ENCODE measurements at places on chromosomes 3 and 15.

DNA sequence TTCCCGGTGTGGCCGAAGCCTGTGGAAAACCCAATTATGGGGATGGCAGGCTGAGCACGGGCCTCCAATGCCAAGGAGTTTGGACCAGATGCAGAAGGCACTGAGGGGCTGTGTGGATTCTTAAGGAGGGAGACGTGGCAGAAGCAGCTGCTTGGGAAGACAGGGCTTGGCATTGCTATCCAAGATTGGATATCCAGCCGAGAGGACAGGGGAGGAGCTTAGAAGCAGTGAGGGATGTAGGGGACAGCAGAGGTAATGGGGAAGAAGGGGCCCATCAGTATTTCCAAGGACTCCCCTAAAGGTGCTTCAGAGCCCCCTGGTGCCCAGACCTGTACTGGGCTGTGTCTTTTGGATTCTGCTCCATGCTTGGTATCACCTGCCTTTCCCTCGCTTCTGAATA lies 112.8 kb upstream of the TLE3 start:
- H3K4me1 ChIP-seq = no peaks in the 10 kb centered on the region
- H3K4me3 ChIP-seq = no peak overlapping the region
- H3K36me3 ChIP-seq = no peaks in the 10 kb centered on the region

- H3K36me3 ChIP-seq = no peaks in the 10 kb centered on the region
- H3K4me1 ChIP-seq = no peaks in the 10 kb centered on the region
- no peaks in the 10 kb centered on the region for H3K27me3 ChIP-seq
- DNase-seq = no peak
- no peak overlapping the region for H3K27ac ChIP-seq
Measured at GRCh38 chr3:59699648-59700320, 650.0 kb upstream of the CFAP20DC start.

- no peaks in the 10 kb centered on the region for H3K27me3 ChIP-seq
- no peak overlapping the region for H3K4me3 ChIP-seq
- no peaks in the 10 kb centered on the region for H3K36me3 ChIP-seq
- H3K4me1 ChIP-seq = no peaks in the 10 kb centered on the region
- no peak overlapping the region for H3K27ac ChIP-seq
- no peak for DNase-seq
Measured at GRCh38 chr3:77026904-77027634, 12.8 kb upstream of the ROBO2 start.

DNA sequence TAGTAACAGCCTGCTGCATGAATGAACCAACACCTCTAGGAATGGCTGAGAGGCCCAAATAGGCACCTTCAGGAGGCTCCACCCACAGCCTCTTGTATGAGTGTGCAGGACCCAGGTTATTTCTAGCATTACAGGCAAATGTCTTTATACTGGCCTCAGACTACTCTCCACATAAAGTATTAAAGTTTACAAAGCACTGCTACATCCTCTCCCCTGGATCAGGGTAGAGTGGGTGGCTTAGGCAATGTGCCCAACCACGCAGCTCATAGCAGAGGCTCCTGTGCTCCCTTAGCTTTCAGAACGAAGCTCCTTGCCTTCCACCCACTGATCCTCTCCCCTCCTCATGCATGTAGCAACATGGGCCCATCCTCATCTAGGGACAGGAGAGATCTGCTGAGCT lies 16.3 kb downstream of the TMEM43 start:
- no peak for DNase-seq
- H3K4me1 ChIP-seq = peaks cover 53% of the 10 kb centered on the region
- H3K27me3 ChIP-seq = no peaks in the 10 kb centered on the region

DNA sequence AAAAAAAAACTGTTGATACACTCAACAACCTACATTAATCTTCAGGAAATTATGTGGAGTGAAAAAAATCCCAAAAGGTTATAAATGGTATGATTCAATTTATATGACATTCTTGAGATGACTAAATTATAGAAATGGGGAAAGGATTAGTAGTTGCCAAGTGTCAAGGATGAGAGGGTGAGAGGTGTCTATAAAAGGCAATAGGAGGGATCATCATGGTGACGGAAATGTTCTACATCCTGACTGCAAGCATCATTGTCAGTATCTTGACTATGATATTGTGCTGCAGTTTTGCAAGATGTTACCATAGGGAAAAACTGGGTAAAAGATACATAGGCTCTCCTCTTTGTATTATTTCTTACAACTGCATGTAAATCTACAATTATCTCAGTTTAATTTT lies 125.6 kb downstream of the FRMD5 start:
- H3K36me3 ChIP-seq = no peaks in the 10 kb centered on the region
- DNase-seq = no peak
- peaks cover 34% of the 10 kb centered on the region for H3K27me3 ChIP-seq
- peaks cover 2% of the 10 kb centered on the region for H3K4me1 ChIP-seq
- no peak overlapping the region for H3K27ac ChIP-seq

- H3K4me1 ChIP-seq = no peaks in the 10 kb centered on the region
- no peak for DNase-seq
- H3K27ac ChIP-seq = no peak overlapping the region
- H3K27me3 ChIP-seq = no peaks in the 10 kb centered on the region
- no peak overlapping the region for H3K4me3 ChIP-seq
Measured at GRCh38 chr3:163056874-163057497, 1560.4 kb downstream of the OTOL1 start.

DNA sequence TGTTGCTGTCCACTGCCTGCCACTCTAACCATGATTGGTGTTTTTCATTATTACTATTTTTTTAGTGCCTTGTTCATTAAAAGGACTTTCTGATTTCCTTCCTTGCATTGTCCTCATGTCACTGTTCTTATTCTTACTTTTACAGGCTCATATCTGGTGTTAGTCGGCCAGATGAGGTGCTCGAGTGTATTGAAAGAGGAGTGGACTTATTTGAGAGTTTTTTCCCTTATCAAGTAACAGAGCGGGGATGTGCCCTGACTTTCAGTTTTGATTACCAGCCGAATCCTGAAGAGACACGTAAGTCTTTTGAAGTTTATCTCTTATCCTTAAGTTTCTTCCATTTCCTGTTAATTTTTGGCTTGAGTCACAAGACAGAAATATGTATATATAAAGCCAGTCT lies 23.2 kb downstream of the QTRT2 start:
- DNase-seq = no peak
- H3K36me3 ChIP-seq = peaks cover 83% of the 10 kb centered on the region
- H3K4me1 ChIP-seq = no peaks in the 10 kb centered on the region

GRCh38 chr3:127925384-127925783 lies 10.4 kb downstream of the KBTBD12 start:
- no peak for DNase-seq
- H3K4me1 ChIP-seq = no peaks in the 10 kb centered on the region
- H3K4me3 ChIP-seq = no peak overlapping the region
- peaks cover 27% of the 10 kb centered on the region for H3K27me3 ChIP-seq

- H3K27me3 ChIP-seq = peaks cover 10% of the 10 kb centered on the region
- no peaks in the 10 kb centered on the region for H3K36me3 ChIP-seq
- no peaks in the 10 kb centered on the region for H3K4me1 ChIP-seq
- H3K27ac ChIP-seq = no peak overlapping the region
Measured at GRCh38 chr3:72157748-72158638, 373.0 kb upstream of the PROK2 start.

DNA sequence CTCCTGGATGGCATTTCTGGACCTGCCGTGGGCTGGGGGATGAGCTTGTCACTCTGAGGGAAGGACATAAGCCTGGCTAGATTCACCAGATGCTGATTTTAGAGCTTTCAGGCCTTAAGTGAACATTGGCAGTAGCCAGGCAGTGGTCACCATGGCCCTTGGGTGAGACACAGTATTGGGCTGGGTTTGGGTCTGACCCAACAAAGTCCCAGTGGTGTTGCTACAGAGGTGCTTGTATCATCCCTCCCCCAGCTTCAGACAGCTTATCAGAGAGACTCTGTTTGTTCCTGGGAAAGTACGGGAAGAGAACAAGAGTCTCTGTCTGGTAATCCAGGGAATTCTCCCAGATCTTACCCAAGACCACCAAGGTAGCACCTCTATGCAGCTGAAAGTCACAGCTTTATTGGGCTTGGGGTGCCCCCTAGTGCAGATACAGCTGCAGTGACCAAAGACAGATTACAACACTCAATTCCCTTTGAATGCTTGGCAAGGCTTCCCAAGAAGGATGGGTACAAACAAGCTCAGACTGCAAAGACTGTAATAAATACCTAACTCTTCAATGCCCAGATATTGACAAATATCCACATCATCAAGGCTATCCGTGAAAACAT lies 9.8 kb upstream of the RUVBL1 start:
- H3K4me3 ChIP-seq = no peak overlapping the region
- H3K27ac ChIP-seq = no peak overlapping the region
- H3K4me1 ChIP-seq = no peaks in the 10 kb centered on the region
- H3K27me3 ChIP-seq = peaks cover 5% of the 10 kb centered on the region
- H3K36me3 ChIP-seq = no peaks in the 10 kb centered on the region

DNA sequence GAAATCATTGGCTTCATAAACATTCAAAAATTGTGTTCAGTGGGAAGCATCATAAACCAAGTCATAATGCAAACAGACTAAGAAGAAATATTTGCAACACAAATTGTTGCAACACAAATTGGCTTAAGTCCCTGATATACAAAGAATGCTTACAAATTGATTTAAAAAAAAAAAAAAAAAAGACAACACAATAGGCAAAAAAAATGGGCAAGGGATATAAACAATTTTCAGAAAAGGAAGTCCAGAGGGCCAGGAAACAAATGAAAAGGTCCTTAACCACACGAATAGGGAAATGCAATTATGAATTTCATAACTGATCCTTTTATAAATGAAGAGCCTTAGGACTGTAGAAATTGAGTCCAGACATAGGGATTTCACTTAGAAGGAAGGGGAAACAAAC lies 98.9 kb downstream of the LRRK1 start:
- no peak overlapping the region for H3K27ac ChIP-seq
- H3K27me3 ChIP-seq = peaks cover 30% of the 10 kb centered on the region
- H3K4me3 ChIP-seq = no peak overlapping the region
- no peak for DNase-seq
- H3K36me3 ChIP-seq = peaks cover 4% of the 10 kb centered on the region

- no peak overlapping the region for H3K4me3 ChIP-seq
- H3K27me3 ChIP-seq = no peaks in the 10 kb centered on the region
- H3K4me1 ChIP-seq = no peaks in the 10 kb centered on the region
- H3K27ac ChIP-seq = no peak overlapping the region
- DNase-seq = no peak
- H3K36me3 ChIP-seq = no peaks in the 10 kb centered on the region
Measured at GRCh38 chr3:89227634-89228033, 120.2 kb downstream of the EPHA3 start.

DNA sequence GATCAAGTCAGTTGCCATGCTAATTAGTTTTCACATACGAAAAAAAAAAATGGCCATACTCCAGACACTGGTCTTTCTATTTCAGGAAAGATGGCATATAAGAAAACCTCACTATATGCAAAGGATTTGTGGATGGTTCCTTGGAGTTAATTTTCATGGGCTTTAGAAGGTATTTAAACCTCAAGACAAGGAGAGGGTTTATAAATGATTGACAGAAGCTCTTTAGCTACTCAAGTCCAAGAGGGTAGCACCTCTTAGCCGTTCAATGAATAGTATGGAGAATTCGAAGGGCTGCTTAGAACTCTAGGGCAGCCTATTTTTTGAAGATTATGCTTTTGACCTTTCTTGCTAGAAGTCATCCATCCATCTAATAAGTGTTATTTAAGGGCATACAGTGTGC lies 41.7 kb downstream of the RBMS3 start:
- no peaks in the 10 kb centered on the region for H3K36me3 ChIP-seq
- no peak overlapping the region for H3K4me3 ChIP-seq
- no peaks in the 10 kb centered on the region for H3K4me1 ChIP-seq
- no peaks in the 10 kb centered on the region for H3K27me3 ChIP-seq

- no peaks in the 10 kb centered on the region for H3K4me1 ChIP-seq
- no peak overlapping the region for H3K27ac ChIP-seq
- H3K27me3 ChIP-seq = no peaks in the 10 kb centered on the region
- H3K36me3 ChIP-seq = no peaks in the 10 kb centered on the region
- no peak overlapping the region for H3K4me3 ChIP-seq
Measured at GRCh38 chr3:181998828-181999227, 287.1 kb downstream of the SOX2 start.

DNA sequence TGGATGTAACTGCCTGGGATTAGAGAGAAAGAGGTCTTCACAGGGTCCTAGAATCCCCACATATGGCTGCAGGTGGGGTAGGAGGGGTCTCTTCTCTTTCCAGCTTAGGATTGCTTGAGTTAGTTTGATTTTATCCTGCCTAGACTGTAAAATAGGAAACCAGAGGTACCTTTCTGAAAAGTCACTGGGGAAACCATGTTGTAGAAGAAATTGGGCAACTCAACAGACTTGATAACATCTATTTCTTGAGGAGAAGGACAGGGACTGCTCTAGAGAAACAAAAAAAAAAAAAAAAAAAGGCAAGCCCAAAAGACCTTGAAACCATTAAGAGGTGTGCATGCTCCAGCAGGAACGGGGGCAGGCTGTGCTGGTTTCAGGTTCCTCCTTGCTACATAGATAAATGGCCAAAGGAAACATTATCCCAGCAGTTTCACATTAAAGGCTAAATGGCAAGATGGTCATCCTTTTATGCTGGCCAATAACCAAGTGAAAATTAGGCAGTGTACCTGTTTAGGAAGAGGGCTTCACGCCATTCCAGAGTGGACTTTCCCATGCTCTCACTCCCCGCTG lies 116.1 kb downstream of the ALDH1A2 start:
- H3K36me3 ChIP-seq = no peaks in the 10 kb centered on the region
- no peak overlapping the region for H3K27ac ChIP-seq
- H3K4me3 ChIP-seq = no peak overlapping the region
- H3K27me3 ChIP-seq = peaks cover 37% of the 10 kb centered on the region
- H3K4me1 ChIP-seq = no peaks in the 10 kb centered on the region

DNA sequence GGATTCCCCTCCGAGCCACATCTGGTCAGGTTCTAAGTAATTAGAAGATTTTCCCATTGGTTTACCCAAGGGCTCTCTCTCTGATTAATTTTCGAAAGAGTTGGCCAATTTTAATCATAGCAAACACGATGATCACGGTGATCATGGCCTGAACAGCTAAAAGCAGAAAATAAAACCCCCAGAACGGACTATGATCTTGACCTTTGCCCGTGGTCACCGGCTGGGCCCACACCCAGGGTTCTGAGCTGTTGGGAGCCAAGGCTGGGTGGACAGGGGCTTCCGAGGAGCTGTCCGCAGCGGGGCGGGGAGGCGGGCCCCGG lies 2.6 kb downstream of the GP5 start:
- peaks cover 21% of the 10 kb centered on the region for H3K4me1 ChIP-seq
- peaks cover 7% of the 10 kb centered on the region for H3K36me3 ChIP-seq
- peak overlapping the region; percentile 77 for H3K4me3 ChIP-seq

DNA sequence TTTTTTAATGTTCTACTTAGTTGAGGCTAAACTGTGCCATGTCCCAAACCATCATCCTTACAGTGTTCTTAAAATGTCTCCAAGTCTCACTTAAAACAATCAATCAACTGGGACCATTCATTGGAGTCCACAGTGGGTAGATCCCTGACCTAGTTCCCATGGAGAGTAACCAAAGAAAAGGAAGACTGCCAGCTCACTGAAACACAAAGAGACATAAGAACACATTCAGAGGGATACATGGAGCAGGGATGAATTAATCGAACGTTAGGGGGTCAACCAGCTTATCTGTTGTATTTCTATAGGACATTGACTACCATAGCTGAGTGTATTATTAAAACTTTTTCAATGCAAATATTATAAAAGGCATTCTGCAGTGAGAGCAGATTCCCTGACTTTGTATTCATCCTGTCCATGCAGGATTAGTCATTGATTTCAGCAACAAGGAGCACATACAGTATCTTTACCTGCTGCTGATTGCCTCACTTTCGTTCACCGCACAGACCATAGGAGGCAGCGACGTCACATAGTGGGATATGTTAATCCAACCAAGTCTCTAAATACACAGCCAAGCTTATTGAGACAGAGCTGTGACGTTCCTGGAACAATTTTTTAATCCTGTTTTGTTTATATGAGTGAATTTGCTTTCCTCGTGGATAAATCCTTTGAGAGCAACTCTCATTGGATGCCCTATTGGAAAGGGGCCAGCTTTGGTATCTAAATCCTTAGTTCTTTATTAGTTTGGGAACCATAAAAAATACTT lies 364.9 kb upstream of the RBMS3 start:
- H3K27me3 ChIP-seq = no peaks in the 10 kb centered on the region
- no peak overlapping the region for H3K4me3 ChIP-seq
- H3K27ac ChIP-seq = peak overlapping the region; percentile 57
- no peak for DNase-seq

All from effector memory CD8-positive, alpha-beta T cell (primary cell).